ENCODE measurements at places on chromosomes 3 and 15.

DNA sequence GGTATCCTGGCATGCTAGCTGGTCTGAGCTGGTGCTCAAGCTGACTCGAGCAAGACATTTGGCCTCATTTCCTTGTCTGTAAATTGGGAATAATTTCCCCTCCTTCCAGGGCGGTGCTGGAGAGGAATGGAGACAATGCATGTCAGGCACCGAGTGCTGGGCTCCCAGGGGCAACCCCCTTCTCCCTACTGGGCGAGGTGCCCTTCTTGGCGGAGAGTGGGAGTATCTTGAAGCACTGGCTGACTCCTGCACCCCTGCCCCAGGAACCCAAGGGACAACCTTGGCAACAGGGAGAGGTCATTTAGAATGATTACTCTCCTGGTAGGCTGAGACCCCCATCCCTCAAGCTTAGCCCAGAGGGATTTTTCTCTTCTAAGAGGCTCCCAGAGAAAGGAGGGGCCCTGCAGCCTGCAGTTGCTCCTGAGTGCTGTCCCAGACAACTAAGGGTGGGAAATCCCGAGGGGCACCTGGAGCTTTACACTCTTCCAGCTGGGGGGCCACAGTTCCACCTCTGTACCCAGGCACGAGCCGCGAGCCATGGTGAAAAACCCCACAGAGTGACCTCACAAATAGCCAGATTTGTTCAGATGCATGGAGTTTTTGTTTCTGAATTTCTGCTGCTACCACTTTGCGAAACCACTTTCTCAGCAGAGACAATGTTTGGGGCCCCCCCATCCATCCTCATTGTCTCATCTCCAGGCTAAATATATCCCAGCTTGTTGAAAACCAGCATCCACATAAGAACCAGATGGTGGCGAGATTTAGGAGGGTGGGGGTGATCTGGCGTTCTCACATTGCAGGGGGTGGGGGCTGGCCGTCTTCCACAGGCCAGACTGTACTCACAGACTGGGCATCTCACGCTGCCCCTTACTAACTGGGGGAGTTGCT lies 44.8 kb downstream of the ABTB1 start:
- no peak for DNase-seq

DNA sequence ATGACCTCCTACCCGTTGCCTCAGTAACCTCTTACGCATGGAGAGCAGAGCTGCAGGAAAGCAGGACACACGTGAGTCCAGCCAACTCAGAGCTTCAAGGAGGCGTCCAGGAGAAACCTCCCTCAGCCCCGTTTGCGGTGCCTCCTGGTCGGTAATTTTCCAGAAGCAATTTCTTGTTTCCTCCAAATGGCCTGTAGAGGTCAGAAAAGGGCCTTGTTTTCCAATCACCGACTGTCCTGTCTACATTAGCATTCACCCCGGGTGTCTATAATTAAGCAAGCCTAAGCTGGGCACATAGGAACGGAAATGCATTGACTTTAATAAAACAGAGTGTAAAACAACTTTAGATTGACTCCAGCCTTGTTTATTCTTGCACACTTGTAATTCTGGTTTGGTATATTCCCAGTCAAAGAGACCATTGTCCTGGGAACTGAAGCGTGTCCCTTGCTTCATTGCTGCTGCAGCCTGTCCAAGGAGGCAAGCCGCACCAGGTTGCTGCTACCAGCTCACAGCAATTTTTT lies 836.2 kb downstream of the AGBL1 start:
- no peak for DNase-seq

DNA sequence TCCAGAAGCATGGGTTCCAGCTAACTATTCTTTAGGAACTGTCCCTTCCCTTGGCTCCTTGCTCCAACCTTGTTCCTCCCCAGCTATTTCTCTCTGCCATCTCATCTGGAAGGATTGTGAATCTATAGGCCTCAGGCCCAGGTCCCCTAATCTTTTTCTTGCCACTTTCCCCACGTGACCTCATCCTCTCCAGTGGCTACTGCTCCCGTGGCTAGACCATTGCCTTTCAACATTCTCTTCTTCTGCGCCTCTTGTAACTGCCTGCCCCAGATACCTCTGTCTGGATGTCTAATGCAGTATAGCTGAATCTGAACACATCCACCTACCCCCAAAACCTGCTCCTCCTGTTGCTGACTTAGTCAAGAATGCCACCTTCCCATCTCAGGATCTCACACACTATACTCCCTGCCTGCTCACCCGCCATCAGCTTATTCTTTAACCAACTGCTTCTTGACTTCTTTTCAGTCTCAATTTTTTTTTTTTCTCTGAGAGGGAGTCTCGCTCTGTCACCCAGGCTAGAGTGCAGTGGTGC lies 5.2 kb downstream of the GPX1 start:
- DNase-seq = no peak

GRCh38 chr3:22012471-22012870 lies 261.5 kb upstream of the ZNF385D start:
- DNase-seq = no peak

- no peak for DNase-seq
These were observed 664.0 kb upstream of the ADAMTS9 start for GRCh38 chr3:65351753-65352152.

DNA sequence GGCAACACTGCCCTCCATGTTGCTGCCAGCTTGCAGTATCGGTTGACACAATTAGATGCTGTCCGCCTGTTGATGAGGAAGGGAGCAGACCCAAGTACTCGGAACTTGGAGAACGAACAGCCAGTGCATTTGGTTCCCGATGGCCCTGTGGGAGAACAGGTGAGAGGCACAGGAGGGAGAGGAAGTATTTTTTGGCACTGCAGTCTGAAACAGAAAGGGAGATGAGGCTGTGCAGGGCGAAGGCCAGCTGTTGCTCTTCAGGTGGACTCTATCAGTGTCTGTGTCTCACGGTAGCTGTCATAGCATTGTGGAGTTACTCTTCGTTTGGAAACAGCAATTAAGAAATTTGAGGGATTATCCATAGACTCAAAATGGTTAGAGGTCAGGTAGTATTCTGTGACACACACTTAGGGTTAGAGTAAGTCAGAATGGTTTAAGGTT lies 8.0 kb downstream of the NFKBIZ start:
- DNase-seq = no peak

GRCh38 chr3:185290266-185290665 lies 36.4 kb upstream of the EHHADH start:
- DNase-seq = no peak

DNA sequence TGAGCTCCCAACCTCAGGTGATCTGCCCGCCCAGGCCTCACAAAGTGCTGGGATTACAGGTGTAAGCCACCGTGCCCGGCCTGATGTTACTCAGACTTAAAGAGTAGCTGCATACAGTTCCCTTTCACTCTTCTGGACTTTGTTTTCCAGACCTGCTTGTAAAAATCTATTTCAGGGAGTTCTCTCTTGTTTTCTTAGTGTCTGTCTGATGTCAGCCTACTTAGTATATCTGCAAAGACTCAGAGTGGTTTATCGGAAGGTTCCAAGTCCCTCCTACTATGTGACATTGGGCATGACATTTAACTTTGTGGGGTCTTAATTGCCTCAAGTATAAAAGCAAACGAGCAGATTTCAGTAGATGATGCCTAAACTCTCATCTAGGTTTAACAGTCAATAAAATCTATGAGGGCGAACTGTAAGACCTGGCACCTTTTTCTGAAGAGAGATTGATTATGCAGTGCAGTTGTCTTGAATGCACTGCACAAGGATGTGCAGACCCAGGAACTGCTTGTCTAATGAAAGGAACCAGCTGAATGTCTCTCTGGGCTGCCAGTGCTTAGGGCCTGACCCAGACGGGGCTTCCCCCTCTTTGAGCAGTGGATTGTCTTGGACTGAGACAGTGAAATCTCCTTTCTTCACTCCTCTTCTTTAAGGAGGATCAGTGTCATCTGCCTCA lies 301.4 kb downstream of the PTPRG start:
- DNase-seq = no peak

DNA sequence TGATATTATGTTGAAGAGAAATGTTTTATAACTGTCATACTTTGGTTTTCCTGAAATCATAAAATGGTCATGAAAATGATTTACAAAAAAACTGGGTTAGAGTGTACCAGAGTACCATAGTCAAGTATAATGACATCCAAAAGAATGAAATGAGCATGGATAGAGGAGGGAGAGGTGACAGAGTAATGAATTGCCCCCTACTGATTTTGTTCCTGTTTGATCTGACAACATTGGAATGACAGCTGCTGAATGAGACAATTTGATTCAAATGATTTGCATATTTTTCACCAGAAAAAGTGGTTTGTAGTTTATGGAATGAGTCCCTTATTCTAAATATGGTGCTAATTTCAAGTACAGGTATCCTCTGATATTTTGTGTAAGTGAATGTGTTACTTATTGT lies 271.7 kb downstream of the CNTN4 start:
- DNase-seq = no peak

GRCh38 chr3:105032541-105032940 lies 334.2 kb upstream of the ALCAM start:
- DNase-seq = no peak

DNA sequence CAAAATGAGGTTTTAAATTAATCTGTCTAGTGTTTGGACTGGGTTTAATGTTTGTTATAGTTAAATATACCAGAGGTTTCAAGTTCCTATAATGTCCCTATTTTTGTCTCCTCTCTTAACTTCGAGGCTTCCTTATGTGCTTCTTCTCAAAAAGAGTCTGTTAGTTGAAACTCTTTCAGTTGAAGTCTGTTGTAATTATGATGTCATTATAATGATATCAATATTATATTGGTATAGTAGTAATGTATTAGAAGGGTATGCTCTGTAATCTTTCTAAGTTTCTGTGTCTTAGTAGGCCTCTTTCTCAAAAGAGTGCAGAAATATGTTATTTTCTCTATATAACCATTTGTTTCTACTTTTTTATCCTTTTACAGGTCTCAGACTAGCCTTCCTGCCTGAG lies 1148.0 kb downstream of the NSUN3 start:
- DNase-seq = no peak

- no peak for DNase-seq
These were observed 421 bp downstream of the BMF start for GRCh38 chr15:40108061-40108854.

DNA sequence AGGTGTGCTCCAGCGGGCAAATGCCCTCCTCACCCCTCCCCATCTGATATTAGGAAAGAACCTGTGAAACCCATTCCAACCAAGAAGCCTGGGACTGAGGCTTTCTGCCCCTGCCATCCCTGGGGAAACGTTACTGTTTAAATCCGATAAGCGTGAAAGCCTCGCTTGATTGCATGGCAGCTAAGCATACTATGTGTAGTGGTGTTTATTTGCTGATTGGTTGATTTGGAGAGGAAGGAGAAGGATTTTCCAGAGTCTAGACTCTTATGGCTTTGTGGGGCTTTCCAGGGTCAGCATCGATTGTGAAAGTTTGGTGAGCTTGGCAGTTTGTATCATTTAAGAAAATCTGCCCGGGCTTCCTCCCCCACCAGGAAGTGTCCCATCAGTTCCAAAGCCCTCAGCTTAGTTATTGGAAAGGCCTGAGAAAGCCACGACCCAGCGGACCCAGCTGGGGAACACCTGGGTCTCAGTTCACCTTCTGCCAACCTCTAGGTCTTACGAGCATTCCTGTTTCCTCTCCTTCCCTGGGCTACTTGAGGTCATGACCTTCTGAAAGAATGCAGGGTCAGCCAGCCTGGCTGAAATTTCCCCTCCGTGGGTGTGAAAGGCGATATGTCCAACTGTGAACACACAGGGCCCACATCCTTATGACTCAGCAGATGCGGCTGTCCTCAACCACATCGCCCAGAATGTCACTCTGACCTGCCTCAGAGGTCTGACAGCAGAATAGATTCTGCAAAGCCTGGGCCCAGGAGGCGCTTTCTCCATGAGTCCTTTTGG lies 62.8 kb upstream of the HERC1 start:
- DNase-seq = peak; percentile 20

- no peak for DNase-seq
These were observed 51.2 kb downstream of the KLHL25 start for GRCh38 chr15:85743392-85744055.

DNA sequence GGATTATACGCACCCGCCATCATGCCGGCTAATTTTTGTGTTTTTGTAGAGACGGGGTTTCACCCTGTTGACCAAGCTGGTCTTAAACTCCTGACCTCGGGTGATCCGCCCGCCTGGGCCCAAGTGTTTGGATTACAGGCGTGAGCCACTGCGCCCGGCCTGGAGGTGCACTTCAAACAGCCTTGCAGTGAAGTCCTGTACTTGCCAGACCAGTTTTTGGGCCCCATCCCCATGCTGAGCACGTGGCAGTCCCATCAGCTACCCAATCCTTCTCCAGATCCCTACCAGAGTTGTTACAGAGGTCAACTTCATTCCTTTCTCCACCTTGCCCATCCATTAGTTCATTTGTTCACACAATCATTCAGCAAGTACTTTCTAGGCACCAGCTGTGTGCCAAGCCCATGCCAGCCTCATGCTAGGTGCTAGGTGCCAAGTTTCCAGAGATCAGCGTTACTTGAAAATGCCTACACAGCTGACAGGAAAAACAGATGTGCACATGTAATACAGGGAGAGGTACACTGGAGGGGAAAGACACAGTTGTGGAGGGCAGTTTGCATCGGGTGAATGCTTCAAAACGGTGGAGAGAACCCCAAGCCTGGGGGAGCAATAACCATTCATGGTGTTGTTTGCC lies 2.2 kb downstream of the DNAH1 start:
- DNase-seq = no peak

DNA sequence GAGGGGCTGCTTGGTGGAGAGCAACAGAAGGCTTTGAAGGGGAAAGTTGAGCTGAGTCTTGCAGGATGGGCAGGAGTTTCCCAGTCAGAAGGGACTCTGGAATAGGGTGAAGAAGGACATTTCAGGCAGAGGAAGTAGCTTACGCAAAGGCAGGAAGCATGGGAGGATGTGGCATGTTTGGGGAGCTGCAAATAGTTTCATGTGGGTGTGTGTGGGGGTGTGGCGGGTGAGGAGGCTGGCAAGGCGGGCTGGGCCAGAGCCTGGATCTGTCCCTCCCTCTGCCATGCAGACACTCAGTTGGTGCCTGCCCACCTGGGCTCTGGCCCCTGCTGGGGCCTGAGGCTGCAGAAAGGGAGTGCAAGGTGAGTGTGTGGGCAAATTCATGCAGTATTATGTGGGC lies 10.4 kb downstream of the TEX264 start:
- DNase-seq = peak; percentile 19

DNA sequence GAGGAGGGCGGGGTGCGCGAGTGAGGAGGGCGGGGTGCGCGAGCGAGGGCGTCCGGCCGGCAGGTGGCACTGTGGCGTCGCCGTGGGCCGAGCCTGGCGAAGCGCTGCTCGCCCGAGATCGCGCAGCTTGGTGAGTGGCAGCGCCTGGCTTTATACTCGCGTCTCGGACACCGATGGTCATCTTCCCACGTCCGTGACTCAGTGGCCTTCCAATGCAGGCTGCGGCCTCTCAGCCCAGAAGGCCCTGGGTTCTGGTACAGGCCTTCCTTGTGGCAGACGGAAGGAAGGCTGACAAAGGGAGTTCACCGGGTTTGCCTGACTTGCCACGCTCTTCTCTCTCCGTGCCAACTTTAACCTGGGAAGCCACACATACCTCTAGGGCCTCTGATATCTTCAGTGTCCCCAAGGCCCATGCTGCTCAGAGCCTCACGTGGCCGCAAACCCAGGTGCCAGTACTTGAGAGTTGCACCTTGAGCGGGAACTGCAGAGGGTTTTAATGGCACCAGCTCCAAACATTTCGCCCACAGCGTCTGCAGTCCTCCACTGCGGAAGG lies 195.3 kb upstream of the LYSMD4 start:
- peak; percentile 81 for DNase-seq

- DNase-seq = no peak
These were observed 36.7 kb upstream of the CTDSPL start for GRCh38 chr3:37824954-37825328.

- no peak for DNase-seq
These were observed 955.3 kb downstream of the EPHA3 start for GRCh38 chr3:90062631-90063200.

Measured in stimulated activated CD8-positive, alpha-beta memory T cell treated with anti-CD3 and anti-CD28 coated beads, Interleukin-2, amount 100 ng/mL, for 1 hour (primary cell).